ENCODE measurements at places on chromosomes 6 and 20.

- DNase-seq: no peak
These were observed 90.5 kb upstream of the MBOAT1 start for GRCh38 chr6:20302702-20303251.

GRCh38 chr6:11970114-11970513, 42.0 kb upstream of the HIVEP1 start:
- DNase-seq: no peak

- no peak for DNase-seq
These were observed 12.2 kb downstream of the PRL start for GRCh38 chr6:22284666-22285065.

- no peak for DNase-seq
These were observed 56.3 kb downstream of the PREX1 start for GRCh38 chr20:48771542-48771941.

DNA sequence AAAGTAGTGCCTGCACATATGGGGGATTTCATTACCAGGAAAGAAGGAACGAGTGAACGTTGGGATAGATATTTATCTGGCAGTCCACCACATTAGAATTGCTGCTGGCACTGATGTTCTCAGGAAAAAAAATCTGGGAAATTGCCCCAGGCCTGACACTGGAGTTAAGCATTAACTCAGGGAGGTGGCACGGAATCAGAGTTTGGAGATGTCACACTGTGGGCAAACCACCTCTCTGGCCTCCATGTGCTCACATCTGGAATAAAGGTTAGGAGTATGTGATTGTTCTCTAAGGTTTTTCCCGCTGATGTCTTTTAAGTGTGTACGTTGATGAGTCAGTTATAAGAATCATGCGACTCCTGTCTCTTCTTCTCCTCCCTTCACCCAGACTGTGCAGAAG, 7.9 kb downstream of the TGM3 start:
- DNase-seq: no peak

DNA sequence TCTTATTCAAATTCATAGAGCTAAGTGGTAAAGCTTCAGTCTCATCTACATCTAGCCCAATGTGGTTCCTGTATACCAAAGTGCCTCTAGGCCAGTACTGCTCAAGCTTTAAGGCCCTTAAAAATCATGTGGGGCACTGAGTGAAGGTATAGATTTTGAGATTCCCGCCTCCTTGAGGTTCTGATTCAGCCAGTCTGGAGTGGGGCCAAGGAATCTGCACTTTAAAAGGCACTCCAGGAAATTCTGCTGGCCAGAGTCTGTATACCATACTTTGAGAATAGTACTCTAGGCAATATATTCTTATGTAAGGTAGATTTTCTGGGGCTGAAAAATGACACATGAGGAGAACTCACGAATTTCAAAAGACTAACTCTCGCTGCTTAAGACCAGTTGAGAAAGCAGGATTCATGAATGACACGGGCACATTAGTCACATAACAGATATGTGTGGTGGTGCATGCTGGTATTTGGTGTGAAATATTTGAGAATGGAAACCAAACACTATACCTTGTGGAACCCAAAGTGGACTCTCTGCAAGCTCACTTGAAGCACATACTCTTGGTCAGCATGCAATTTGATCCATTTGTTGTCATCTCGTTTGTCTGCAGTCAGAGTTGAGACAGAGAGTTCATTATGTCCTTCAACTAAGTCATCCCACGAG, 47.6 kb upstream of the SIM1 start:
- DNase-seq: no peak

GRCh38 chr6:148317739-148318138, 24.9 kb upstream of the SASH1 start:
- DNase-seq: no peak

DNA sequence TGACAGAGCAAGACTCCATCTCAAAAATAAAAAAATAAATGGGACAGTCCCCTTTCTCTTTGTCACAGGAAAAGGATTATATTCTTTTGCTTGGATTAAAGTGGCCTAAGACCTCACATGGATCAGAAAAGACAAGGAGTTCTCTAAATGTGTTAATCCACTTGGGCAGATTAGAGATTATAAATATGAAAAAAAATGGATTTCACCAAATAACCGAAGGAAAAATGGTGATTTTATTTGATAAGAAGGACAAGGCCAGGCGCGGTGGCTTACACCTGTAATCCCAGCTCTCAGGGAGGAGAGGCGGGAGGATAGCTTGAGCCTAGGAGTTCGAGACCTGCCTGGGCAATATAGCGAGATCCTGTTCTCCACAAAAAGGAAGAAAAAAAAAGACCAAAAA, 21.8 kb downstream of the SAMHD1 start:
- no peak for DNase-seq

Data from stimulated activated CD4-positive, alpha-beta T cell treated with anti-CD3 and anti-CD28 coated beads, Interleukin-4, amount 100 ng/mL, for 1 hour (primary cell).